ENCODE measurements at places on chromosomes 12 and 14. TPM values are rescaled to one million over a fixed set of nuclear protein-coding genes. Genes with fewer than 3 reads are reported as not detected.

DNA sequence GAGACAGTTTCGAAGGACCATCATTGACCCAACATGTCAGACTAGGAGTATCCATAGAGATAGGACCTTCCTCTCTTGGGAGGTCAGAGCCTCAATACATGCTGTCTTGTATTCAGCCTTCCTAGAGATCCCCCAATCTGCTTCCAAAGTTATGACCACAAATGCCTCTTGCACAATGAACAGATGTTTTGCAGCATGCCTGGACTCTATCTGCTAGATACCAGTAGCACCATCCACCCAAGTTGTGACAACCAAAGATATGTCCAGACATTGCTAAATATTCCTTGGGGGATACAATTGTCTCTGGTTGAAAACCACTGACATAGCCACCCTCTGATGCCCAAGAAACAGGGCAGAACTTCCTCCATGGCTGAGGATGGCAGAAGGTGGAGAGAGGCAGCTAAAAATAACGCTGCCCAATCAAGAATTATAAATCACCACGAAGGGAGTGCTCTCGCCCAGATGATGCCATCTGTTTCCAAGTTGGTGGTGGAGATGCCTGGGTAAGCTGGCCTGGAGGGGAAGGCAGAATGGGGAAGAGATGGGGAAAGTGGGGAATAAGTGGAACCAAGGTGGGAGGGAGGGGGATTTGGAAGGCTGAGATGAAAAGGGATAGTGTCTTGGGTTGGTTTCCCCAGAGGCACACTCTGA, 42.9 kb upstream of the NOS1 start:
- DNase-seq: no peak

- no peak for DNase-seq
Observed at GRCh38 chr14:72682188-72682587, 211.7 kb downstream of the DPF3 start.

- peak; percentile 87 for DNase-seq
Observed at GRCh38 chr12:52870361-52871290, 21.8 kb upstream of the KRT78 start.

- no peak for DNase-seq
Observed at GRCh38 chr12:98001430-98001829, 514.0 kb upstream of the TMPO start.

DNA sequence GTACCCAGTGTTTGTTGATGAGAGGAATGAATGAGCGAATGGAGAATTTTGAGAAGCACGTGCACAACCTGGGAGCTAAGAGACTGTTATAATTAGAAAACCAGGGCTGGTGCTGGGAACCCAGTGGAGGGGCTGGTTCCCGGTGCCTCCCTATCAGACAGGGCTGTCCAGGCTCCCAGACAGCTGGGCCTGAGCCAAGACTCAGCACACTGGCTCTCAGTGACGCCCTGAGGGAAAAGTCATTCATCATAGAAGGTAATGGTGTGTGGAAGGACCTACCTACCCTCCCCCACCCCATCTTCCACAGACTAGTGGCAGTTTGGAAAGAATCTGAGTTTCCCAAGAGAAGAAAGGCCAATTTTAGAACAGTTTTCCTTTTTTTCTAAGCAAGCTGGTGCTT, 34.7 kb downstream of the KCNA5 start:
- DNase-seq: peak; percentile 64

GRCh38 chr12:49959685-49960473, 1.8 kb upstream of the AQP5 start:
- peak; percentile 83 for DNase-seq

DNA sequence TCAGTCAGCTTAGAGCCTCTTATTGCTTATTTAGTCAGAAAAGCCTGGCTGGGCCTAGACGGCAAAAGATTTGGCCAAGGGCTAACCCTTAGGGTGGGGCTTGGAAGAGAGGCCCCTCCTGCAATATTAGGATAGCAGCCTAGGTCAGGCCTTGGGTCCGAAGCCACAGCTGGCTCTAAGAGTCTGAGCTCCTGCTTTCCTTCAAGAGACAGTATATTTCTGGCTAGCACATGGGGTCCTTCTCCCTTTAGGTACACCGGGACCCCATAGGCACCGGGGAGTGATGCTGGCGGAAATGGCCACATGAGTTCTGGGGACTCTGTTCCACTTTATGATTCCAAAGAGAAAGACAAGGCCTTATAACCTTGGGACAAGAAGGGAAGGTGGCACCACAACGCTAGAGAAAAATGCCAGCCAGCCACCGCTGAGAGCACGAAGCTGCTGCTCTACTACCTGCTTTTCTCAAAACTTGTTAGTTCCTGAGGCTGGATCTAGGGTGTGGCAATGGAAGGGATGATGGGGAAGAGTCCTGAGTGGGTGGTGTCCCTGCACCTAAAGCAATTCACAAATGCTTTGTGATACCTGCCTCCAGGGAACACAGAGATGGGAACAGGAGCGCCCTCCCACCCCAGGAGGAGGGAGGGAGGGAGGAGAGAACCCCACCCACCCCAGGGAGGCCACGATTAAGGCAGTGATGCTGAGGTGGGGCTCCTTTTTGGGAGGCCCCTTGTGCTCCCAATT, 3.1 kb upstream of the AVIL start:
- DNase-seq: no peak

GRCh38 chr14:36430169-36430568, 89.9 kb downstream of the NKX2-1 start:
- DNase-seq: no peak

DNA sequence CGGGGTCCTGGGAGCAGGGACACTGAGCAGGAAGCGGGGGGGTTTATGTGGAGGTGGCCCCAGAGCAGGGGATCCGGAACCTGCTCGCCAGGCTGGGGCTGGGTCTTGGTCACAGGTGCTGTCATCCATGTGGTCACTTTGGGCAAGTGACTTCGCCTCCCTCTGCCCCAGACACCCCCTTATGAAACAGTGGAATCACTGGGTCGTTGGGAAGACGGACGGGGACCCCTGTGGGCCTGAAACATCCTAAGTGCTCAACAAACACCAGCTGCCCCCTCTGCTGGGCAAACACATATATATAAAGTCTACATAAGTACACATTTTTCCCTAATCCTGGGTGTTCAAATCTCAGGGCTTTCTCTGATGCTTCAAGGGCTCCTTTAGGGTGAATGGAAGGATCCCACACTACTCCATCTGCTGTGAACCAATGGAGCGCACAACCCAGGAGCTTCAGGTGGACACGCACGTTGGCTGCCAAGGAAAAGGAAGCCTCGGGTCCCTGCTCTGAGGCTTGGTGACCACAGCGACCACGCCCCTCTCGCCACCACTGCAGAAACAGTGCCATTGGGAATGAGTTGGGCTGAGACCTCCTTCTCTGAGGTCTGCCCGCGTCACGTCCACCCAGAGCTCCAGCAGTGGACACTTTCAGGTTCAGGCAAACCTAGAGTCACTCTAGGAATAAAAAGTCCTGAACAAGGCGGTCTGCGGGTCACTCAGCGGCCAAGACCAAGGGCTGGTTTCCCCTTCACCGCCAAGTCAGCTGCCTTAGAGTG, 54.6 kb downstream of the CDC42BPB start:
- DNase-seq: no peak

DNA sequence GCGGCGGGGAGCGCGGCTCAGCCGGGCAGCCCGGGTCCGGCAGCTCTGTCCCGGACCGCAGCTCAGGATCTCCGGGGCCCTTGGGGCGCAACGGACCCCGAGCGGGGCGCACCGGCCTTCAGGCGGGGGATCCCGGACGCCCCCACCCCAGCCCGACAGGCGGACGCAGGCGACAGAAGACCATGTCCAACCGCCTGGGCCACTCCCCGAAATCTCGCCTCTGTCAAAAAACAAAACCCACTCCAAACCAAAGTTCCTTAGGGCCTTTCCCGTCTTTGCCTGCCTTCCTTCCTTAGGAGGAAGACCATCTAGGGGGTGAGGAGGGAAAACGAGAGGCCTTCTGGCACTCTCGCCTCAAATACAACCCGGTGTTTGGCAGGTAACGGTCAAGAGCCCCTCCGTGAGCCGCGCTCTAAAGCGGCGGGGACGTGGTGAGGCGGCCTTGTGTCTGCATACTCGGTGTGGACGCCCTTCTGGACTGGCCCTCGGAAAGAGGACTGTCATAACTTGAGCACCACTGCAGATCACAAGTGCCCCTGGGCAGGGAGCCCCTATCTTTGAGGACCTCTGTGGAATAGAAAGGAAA, 604 bp downstream of the HCFC2 start:
- no peak for DNase-seq

GRCh38 chr12:109727039-109727723, 13.6 kb downstream of the FAM222A start:
- peak; percentile 75 for DNase-seq

- peak; percentile 91 for DNase-seq
Observed at GRCh38 chr14:104689109-104689880, at the start of gene INF2. Gene INF2 (plus strand): TSS chr14:104689618. CDS start chr14:104701366, 11,748 bp downstream.

DNA sequence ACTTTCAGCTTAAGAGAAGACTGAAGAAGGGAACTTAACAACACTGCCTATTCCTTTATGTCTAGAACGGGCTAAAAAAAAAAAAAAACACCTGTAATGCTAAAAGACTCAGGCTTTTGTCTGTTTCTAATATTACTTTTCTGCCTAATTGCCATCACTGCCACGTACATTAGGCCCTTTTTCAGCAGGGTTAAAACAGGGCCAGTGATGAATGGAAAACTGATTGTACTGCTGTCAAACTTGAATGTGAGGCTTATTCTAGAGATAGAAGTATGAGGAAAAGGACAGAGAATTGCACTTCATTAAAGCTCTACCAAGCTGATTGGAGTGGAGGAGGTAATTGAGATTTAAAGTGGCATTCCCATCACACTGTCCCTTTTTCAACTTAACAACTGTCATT, 535.8 kb downstream of the PRKD1 start:
- DNase-seq: no peak

- no peak for DNase-seq
Observed at GRCh38 chr12:10170216-10170615, 1.7 kb downstream of the OLR1 start.

DNA sequence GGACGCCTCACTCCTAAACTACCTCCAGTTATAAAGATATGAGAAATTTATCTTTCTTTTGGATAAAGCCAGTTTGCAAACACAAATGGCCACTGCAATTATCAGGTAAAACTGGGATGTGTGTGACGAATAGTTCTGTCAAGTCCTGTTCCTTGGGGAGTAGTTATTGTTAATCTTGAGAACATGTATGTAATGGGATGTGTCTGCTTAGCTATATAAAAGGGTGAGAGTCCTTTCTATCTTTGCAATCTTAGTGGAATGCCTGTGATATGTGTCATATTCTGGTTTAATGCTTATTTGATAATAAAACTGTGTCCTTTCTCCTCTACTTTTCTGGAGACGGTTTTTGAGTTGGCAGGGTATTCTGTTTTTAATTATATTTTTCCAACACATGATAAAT, 56.1 kb upstream of the PKP2 start:
- DNase-seq: no peak

DNA sequence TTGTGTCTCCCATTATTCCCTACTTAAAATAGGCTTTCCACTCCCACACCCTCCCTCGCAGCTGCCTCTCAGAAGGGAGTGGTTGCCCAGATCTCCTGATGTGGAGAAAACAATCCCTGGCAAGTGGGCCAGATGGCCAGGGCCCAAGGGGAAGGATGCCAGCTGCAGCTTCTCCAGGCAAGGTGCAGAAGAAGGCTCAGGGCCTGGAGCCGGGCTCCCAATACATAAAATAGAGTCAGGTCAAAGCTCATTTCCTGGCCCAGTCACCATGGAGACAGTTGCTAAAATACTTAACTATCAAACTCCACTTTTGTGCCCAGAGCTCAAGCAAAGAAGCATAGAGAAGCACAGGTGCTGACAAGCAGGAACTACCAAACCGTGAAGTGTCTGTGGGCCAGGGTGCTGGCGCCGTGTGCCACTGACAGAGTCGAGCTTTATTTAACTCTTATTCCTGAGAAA, 45.7 kb upstream of the ITPR2 start:
- peak; percentile 85 for DNase-seq

- DNase-seq: no peak
Observed at GRCh38 chr14:96824283-96824682, 27.1 kb downstream of the VRK1 start.

DNA sequence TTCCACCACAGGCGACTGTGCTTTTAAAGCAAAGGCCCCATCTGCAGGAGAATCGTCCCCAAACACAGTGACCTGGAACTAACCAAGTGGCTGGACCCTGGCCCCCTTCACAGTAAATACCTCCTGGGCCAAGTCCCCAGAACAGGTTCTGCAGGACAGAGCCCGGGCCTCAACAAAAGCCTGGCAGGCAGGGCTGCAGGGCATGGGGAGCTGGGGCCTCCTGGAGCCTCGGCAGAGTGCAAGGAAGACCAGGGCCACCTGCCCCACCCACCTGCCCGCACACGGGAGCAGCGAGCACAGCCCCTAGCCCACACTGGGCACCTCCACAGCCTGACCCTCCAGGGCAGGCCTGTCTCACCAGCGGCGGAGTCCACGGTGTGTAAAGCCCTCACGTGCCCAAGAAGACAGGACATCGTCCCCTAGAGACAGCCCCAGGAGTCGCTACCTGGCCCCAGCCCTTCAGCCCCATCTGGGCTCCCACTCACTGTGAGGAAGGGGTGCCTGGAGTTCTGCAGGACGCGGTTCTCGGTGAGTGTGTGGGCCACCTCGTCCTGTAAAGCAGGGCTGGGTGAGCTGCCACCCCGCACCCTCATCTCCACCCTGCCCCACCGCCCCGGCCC, 21.0 kb downstream of the AKT1 start:
- DNase-seq: peak; percentile 80

DNA sequence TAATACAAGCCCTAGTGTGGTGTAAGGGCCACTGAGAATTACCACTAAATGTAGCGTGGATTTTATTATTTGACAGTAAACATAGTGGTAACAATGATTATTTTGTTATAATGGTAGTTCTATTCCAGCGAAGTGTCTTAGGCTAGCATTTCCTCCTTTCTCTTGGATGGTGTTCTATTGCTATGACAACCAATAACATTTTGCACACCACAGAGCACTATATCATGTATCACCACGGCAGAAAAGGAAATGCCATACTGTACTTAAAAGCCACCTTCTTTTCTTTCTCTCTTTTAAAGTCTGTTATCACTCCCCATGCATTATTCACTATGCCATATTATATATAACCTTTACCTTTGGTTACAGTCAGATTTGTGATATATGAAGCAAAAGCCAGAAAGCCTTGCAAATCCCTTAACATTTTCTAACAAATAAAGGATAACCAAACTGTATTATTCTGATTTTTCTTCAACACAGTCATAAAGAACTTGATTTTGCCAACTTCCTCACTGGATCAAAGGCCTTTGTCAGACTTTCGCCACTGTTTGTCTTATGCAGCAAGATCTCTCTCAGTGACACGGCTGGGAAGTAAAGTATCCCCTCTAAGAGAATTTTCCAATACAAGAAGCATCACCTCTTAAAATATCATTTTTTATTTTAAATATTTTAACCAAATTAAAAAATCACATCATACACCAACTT, 195.8 kb downstream of the FOXN3 start:
- DNase-seq: no peak

GRCh38 chr12:131728720-131729119, 17.8 kb downstream of the SFSWAP start:
- no peak for DNase-seq

- DNase-seq: no peak
Observed at GRCh38 chr12:92412856-92413255, 267.2 kb upstream of the BTG1 start.

Gene DUSP16
- total RNA-seq: 32.0 TPM

Gene PAN2
- total RNA-seq: 41.7 TPM

Gene USP44
- not detected for total RNA-seq

Gene PAPOLA
- 153 TPM for total RNA-seq

Gene AKAP6
- 3.5 TPM for total RNA-seq

Gene SMOC1
- 2.2 TPM for total RNA-seq

Gene CLIP1
- total RNA-seq: 87.5 TPM

Gene ZNF641
- total RNA-seq: 17.9 TPM

Gene SLC41A2
- total RNA-seq: 111 TPM

Gene BATF
- total RNA-seq: 4.7 TPM
